ENCODE measurements at places on chromosomes 4 and X.

GRCh38 chr4:120348521-120348920 lies 281.9 kb upstream of the MAD2L1 start:
- DNase-seq, result no peak

DNA sequence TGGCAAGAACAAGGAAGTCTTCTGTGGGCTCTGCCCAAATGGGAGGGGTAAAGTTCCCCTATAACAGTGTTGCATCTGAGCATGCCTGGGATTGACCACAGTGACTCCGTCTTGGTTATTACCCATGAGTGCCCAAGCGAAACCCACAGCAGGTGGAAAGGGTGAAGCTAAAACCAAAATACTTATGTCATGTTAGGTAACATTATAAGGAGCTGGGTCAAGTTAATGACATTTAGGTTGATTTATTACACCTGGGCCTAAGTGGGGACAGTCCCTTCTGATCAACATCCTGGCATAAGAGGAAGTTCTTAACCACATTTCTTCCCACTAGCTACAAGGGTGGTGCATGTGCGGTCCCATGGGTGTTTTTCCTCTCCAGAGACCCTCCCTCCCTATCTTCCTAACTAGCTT lies 1.3 kb upstream of the ZNF732 start:
- no peak for DNase-seq

DNA sequence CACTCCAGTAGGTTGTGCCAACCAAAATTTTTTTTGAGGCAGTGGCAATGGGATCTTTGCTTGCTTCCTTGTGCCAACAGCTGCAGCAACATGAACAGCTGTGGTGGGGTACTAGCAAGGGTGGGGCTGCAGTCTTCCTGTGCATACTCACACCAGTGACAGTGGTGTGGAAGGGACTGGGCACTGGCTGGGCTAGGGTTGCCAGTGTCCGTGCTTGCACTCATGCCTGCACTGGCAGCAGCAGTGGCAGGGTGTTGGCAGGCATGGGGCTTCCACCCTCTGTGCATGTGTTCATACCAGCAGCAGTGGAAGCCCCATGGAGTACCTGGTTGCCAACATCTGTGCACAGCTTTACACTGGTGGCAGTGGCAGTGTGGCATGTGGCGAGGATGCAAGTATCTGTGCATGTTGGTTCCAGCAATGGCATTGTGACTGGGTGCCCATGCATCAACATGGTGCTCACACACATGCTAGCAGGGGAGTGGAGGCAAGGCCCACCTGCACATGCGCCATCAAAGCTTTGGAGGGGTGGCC lies 1312.6 kb downstream of the PCDH18 start:
- DNase-seq, result no peak

DNA sequence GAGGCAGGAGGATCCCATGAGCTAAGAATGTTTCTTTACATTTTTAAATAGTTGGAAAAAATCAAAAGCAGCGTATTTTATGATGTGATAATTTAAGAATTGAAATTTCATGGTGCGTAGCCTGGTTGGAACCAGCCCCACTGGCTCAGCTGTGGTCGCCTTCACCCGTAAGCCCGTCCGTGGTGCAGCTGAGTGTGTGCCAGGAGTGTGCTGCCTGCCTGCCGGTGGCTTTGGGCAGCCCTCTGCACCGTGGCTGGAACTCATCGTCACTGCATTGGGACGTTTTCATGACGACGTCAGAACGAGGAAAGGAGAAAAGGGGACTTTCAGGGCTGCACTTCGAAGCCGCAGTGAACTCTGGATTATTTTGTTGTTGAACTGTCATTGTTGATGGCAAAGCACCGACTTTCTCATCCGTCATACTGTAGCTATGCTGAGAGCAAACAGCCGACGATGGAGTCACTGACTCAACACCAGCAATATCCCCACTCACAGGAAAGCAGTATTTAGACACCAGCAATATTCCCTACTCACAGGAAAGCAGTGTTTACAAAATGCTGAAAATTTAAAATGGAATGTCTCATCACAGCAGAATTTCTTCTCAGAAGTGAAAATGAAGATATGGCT lies 35.1 kb downstream of the PCGF3 start:
- no peak for DNase-seq

DNA sequence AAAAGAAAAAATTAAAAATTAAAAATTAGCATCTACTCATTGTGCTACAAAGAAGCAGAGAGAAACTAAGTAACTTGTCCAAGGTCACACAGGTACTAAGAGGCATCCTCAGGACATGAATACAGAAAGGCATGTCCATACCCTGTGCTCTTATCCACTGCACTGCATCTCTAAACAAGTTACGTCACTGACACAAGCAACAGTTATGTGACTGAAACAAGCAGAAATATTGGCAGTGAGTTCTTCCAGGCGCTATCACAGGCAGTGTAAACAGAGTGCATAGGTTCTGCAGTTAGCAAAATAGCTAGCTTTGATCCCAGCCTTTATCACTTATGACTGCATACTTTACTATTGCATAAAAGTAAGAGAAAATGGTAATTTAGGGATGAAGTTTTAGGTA lies 7.9 kb downstream of the VEGFC start:
- no peak for DNase-seq

- no peak for DNase-seq
Observed at GRCh38 chr4:110641218-110641617, 18.3 kb upstream of the PITX2 start.

DNA sequence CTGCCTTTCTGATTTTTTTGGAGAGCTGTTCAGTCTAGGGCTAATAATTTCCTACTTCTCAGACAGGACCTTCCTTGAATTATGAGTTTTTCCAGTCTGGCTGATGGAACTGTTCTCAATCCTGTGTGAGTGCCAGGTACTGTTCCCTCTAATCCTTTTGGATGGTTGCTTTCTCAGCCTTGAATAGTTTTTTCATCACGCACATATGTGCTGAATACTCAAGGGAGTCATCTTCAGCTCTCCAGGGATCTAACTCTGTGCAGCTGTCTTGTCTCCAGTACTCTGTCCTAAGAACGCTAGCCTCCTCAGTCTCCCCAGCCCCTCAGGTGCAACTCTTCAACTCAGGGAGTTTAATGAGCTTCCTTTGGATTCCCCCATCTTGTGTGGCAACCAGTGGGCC lies 93.2 kb downstream of the GASK1B start:
- DNase-seq, result no peak

DNA sequence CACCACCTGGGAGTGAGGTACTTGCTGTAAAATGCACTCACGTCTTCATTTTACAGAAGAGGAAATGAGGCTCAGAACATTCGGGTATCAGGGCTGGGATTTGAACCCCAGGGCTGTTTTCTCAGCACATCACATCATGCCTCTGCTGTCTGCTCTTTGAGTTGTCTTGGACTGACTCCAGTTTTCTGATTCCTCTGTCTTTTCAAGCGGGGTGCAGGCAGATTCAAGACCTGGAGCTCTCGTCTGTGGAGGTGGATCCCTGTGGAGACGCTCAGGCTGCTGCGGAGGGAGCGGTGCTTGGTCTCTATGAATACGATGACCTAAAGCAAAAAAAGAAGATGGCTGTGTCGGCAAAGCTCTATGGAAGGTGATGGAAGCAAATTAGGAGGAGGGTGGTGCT lies 6.3 kb downstream of the LAP3 start:
- DNase-seq, result no peak

DNA sequence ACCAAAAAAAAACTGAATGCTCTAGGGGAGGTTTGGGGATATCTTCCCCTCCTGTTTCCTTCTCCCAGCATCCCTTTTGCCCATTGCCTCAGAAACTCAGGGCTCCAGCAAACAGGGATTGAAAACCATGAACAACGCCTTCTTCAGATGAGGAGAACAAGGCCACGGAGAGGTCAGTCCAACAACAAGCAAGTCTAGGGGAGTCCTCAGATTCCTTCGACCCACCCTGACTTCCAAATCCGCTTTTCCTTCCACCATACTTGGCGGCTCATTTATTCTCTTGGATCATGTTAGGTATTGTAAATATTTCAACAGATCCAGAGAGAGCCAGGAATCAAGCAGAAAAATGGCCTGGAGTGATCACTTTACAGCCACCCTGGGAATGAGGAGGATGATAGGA lies 21.9 kb downstream of the REELD1 start:
- DNase-seq, result no peak

DNA sequence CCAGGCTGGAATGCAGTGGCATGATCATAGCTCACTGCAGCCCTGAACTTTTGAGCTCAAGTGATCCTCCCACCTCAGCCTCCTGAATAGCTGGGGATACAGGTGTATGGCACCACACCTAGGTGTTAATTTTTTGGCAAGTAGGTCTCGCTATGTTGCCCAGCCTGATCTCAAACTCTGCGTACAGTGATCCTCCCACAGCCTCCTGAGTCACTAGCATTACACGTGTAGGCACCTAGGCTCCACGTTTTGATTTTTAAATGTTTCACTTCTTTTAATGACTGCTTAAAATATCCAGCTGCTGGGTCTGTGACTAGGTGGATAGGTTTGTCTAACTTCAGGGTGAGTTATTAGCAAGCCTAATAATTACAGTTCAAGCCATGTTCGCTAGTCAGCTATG lies 44.5 kb downstream of the GATB start:
- no peak for DNase-seq

- peak; percentile 69 for DNase-seq
Observed at GRCh38 chr4:4386736-4387392, at the start of gene NSG1. NSG1 (plus strand) TSS chr4:4387102; CDS start chr4:4387630, 528 bp downstream.

GRCh38 chrX:47879463-47879862 lies 42.8 kb downstream of the ZNF81 start:
- no peak for DNase-seq

DNA sequence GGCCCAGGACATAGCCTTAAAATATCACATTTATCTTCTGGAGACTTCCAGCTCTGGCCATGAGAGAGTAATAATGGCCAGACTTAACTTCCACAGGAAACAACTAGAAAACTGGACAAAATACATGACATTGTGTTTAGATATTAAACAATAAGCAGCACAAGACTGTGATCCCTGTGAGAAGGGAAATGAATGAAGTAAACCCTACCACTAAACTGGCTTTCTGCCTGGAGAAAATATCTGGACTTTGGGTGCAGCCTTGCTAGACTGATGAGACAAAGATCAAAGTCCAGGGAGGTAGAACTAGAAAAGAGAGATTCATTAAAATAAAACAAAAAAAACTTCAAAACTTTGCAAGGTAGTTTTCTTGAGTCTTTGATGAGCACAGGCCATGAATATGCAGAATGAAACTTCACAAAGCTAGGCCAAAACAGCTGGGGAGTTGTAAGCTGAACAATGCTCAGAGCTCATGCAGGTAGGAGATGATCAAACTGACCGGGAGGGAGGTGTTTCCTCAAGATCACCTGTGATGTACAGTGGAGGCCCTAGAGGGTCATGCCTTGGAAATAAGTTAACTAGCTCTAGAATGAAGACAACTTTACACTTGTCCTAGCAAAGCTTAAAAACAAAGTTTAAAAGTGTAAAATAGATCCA lies 147.0 kb upstream of the SH3RF1 start:
- DNase-seq, result no peak

GRCh38 chr4:36551697-36552214 lies 270.3 kb downstream of the DTHD1 start:
- DNase-seq, result no peak

GRCh38 chr4:154908168-154908567 lies 127.1 kb downstream of the RBM46 start:
- DNase-seq, result no peak

DNA sequence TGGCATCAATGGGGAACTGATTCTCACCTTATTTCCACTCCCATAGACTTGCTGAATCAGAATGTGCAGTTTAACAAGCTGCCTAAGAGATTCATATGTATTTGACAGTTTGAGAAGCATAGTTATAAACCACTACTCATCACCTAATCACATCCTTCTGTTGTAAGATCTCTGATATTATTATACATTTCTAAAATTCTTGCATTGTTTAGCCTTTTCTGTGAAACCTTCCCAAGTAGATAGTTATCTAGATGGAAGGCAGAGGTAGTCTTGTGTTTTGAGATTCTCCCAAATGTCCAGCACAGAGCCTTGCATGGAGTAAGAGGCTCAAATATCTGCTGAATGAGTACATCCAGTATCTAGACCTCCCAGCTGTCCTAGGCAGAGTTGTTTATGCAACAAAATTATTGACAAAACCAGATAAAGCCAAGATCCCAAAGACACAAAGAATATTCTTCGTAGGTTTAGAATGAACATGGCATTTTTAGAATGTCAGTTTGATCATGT lies 227.3 kb downstream of the KDR start:
- no peak for DNase-seq

- DNase-seq, result peak; percentile 48
Observed at GRCh38 chr4:142700531-142700930, 145.6 kb downstream of the INPP4B start.

GRCh38 chrX:47112316-47112954 lies 32.1 kb downstream of the NDUFB11 start:
- DNase-seq, result no peak

DNA sequence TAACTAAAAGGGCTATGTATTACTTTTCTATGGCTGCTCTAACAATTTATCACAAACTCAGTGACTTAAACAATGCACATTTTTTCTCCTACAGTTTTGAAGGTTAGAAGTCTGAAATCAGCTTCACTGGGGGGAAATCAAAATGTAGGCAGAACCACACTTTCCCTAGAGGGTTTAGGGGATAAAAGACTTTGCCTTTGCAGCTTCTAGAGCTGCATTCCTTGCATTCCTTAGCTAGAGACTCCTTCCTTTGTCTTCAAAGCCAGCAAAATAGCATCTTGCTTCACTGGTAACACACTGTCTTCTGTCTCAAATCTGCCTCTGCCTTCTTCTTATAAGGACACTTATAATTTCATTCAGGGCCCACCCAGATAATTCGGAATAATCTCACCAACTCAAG lies 152.4 kb upstream of the SPIN4 start:
- DNase-seq, result no peak

- DNase-seq, result no peak
Observed at GRCh38 chr4:125735102-125735501, 420.3 kb downstream of the FAT4 start.

DNA sequence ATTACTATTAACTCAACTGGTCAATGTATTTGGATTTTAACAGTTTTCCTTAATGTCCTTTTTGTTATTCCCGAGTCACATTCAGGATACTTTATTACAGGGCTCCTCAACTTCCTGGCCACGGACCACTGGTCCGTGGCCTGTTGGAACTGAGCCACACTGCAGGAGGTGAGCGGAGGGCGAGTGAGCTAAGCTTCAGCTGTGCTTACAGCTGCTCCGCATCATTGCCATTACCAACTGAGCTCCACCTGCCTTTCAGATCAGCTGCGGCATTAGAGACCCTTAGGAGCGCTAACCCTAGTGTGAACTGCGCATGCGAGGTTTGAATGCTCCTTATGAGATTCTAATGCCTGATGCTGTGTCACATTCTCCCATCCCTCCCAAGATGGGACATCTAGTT lies 591.7 kb downstream of the CCSER1 start:
- DNase-seq, result no peak

- no peak for DNase-seq
Observed at GRCh38 chr4:146548443-146548842, 26.7 kb upstream of the SLC10A7 start.

GRCh38 chrX:57313583-57314215 lies 27.2 kb downstream of the FAAH2 start:
- no peak for DNase-seq

DNA sequence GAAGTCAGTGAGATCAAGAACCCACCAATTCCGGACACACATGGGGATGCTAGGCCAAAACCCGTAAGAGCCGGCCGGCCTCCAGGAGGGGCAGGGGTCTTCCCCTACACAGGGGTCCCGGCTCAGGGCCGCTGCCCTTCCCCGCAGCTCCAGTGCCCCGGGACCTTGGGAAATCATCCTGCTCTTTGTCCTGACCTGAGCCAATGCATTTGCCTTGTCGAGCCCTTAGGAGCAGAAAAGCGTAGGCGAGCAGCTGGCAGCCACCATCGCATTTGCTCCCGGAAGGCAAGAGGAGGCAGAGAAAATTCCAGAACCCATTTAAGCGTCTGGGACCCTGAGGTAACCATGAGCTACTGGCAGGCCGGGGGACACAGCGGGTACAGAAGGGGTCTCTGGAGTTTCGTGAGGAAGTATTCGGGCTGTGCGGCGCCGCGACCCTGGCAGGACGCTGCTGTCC lies 7.4 kb upstream of the TNIP2 start:
- DNase-seq, result no peak
